Body of pancreas (tissue), 4 donors: ENCODE measurements at places on chromosomes 4 and X. TPM values are rescaled to one million over a fixed set of nuclear protein-coding genes. Genes with fewer than 3 reads are reported as not detected.

- no peak overlapping the region for H3K27ac ChIP-seq
- no peaks in the 10 kb centered on the region for H3K27me3 ChIP-seq
- no peak for DNase-seq
- H3K36me3 ChIP-seq, result no peaks in the 10 kb centered on the region
These were observed 16.2 kb downstream of the DGKQ start for GRCh38 chr4:957231-957580.

GRCh38 chr4:158682066-158682465 lies 10.0 kb downstream of the ETFDH start:
- no peak for DNase-seq
- peaks cover 3% of the 10 kb centered on the region for H3K36me3 ChIP-seq
- peaks cover 3% of the 10 kb centered on the region for H3K4me1 ChIP-seq
- H3K27ac ChIP-seq, result no peak overlapping the region

DNA sequence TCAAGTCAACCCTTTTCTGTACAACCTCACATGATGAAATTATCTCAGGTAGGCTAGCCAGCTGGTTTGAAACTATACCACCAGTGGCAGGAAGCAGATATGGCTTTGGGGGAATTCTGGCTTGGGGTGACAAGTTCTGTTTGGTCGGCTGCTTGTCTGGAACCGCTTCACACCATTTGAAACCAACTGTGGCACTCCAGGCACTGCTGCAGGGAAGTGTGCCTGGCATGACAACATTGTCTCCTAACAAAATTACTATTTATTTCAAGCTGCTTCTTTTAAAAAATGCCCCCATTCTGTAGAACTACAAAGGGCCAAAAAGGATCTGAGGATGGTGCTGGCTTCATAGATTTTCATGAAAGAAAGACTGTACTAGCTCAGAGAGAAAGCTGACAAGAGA lies 37.1 kb upstream of the GPM6B start:
- no peak overlapping the region for H3K27ac ChIP-seq
- H3K4me1 ChIP-seq, result no peaks in the 10 kb centered on the region
- no peak overlapping the region for H3K4me3 ChIP-seq
- DNase-seq, result no peak
- H3K27me3 ChIP-seq, result no peaks in the 10 kb centered on the region

GRCh38 chr4:85457752-85458467 lies 17.0 kb upstream of the ARHGAP24 start:
- H3K27ac ChIP-seq, result peak overlapping the region; percentile 26
- peaks cover 27% of the 10 kb centered on the region for H3K4me1 ChIP-seq
- no peaks in the 10 kb centered on the region for H3K27me3 ChIP-seq
- no peak overlapping the region for H3K4me3 ChIP-seq
- DNase-seq, result peak; percentile 31

The BMP3 gene
- total RNA-seq, result 0.26 TPM

GRCh38 chr4:82779032-82779431 lies 19.6 kb downstream of the SCD5 start:
- no peaks in the 10 kb centered on the region for H3K36me3 ChIP-seq
- peak overlapping the region; percentile 72 for H3K27ac ChIP-seq
- no peak overlapping the region for H3K4me3 ChIP-seq
- H3K27me3 ChIP-seq, result no peaks in the 10 kb centered on the region

The MAGEE2 gene
- total RNA-seq, result not detected
